ENCODE measurements at places on chromosomes 6 and 20.

DNA sequence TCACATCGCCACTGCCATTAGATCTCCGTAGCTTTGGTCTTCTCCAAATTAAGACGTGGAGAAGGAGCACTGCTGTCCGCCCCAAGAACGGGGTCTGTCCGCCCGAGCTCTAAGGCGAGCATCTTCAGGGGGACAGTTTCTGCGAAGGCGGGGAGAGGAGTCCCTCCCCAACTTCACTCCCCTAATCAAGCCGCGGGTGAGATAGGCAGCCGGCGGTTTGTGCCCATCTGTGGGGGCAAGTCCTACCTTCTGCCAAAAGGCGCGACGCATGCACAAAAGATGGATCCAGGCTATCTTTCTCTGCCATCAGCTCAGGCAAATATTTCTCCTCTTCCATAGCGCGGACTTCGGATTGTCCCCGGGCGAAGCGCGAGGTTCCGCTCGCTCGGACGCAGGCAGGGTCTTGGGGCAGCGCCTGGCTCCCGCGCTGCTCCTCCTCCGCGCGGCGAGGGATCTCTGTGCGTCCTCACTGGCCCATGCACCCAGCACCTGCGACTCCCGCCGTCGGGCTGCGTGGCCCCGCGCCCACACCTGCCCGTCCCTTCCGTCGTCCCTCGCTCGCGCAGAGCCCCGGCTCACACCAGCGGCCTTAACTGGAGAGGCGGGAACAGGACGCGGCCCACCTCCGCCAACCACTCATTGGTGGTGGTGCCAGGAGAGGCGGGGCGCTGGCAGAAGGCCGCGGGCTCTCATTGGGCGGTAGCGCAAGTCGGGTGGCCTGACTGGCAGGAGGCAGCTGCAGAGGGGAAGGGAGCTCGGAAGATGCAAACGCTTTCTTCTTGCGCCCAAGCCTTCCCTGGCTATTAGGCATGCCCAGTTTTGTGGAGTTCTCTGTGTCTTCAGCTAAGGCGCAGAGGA is at the start of gene KHDRBS2:
TSS of gene KHDRBS2 (minus strand) at position 614 of the 858 bp plus-strand sequence.
- DNase-seq, result peak; percentile 5

- DNase-seq, result no peak
Measured at GRCh38 chr6:148799647-148800046, 52.8 kb downstream of the UST start.

DNA sequence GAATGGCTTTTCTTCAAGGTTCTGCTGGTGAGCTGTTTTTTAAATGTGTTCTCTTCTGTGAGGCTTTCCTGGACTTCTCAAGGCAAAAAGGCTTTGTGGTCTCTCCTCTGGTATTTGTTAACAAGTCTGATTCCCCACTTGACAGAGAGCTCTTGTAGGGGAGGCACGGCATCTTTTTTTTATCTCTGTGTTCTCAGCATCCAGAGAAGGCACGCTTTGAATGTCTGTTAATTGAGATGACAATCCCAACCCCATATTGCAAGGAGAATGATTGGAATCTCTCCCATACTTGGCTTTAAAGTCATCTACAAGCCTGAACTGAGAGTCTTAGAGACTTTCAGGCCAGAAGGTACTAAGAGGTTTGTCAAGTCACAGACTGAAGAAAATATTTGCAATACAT is 22.6 kb downstream of the EDN1 start:
- DNase-seq, result no peak

DNA sequence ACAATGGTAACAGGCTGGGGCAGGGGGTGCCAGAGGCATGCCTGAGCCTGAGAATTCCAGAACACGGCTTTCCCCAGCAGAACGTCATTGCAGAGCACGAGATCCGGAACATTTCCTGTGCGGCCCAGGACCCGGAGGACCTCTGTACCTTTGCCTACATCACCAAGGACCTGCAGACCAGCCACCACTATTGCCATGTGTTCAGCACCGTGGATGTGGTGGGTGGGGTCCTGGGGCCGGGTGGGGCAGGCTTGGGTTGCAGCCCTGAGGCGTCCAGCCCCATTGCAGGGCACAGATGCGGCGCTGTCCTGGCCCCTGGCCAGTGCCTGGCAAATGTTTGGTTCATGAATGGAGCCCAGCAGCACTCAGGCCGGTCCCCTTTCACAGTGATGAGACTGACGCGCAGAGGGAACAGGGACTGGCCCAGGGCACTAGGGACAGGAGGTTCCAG is 57.1 kb downstream of the TCP11 start:
- DNase-seq, result no peak

DNA sequence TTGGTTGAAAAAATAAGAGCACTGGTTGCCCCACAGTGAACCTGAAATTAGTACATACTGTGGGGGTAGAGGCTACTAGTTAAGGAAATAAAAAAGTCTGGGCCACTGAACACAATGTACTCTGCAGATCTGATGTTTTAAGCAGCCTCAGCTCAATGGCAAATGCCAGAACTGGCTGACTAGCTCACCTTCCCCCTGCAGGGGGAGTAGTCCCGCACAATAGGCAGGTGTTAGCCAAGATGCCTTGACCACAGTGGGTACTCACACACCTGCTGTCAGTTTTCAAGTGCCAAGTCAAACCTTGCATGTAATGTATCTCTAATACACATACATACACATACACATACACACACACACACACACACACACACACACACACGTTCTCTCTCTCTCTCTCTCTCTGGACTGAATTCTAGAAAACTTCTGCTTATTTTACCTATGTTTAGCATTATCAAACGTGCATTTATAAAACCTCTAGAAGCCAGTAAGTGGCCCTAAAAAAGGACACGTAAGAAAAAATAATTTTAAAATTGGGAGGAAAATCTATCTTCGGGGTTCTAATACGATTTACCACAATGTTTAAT is 36.1 kb downstream of the GMDS start:
- peak; percentile 17 for DNase-seq

- peak; percentile 45 for DNase-seq
Measured at GRCh38 chr20:44109951-44110361, 77.0 kb downstream of the JPH2 start.

- DNase-seq, result no peak
Measured at GRCh38 chr6:42440027-42440426, 11.7 kb downstream of the TRERF1 start.

DNA sequence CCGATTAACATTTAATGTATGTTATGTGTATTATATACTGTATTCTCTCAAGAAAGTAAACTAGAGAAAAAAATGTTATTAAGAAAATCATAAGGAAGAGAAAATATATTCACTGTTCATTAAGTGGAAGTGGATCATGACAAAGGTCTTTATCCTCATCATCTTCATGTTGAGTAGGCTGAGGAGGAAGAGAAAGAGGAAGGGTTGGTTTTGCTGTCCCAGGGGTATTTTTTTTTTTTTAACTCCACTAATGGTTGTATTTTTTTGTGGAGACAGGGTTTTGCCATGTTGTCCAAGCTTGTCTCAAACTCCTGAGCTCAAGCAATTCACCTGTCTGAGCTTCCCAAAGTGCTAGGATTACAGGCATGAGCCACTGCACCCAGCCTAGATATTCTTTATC is 11.0 kb downstream of the ECT2L start:
- DNase-seq, result no peak

- no peak for DNase-seq
Measured at GRCh38 chr20:40562031-40562430, 127.0 kb downstream of the MAFB start.

GRCh38 chr6:108707328-108707976 is 140.8 kb upstream of the ARMC2 start:
- DNase-seq, result peak; percentile 57

- DNase-seq, result no peak
Measured at GRCh38 chr6:135993361-135993760, 141.9 kb downstream of the PDE7B start.

DNA sequence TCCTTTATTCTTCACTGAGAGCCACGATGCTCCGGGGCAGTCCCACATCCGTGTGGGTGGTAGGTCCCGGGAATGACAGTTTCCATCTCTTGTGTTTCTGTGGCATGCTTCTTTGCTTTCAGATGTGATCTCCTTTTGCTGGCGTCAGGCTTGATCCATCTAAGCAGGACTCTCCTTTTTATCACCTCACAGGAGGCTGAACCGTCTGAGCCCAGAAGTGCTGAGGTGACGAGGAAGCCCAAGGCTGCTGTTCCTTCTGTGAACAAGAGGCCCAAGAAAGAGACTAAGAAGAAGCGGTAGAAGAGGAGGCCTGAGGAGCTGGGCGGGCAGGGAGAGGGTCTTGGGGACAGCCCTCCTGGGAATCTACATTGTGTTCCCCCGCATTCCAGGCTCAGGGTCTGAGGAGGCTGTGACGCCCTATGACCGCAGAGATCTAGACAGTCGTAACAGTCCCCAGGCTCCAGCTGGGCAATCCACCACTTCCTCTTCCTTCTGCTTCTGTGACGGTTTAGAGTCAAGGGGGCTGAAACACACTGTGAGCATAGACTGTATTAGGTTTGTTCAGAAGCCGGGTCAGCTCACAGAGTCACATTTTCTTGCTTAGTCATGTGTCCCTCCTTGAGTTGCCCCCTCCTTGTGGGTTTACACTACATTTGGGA is 26.8 kb downstream of the MANBAL start:
- no peak for DNase-seq

DNA sequence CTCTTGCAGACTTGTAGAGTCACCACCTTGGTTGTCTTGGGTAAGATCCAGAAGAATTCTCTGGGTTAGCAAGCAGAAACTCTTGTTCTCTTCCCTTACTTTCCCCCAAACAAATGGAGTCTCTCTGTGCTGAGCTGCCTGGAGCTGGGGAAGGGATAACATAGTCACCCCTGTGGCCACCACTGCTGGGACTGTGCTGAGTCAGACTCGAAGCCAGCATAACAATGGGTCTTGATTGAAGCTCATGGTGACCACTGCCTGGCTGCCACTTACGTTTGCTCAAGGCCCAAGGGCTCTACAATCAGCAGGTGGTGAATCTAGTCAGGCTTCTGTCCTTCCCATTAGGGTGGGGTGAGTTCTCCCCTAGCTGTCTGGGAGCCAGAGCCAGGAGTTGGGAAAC is 15.4 kb upstream of the ERVFRD-1 start:
- DNase-seq, result peak; percentile 31

DNA sequence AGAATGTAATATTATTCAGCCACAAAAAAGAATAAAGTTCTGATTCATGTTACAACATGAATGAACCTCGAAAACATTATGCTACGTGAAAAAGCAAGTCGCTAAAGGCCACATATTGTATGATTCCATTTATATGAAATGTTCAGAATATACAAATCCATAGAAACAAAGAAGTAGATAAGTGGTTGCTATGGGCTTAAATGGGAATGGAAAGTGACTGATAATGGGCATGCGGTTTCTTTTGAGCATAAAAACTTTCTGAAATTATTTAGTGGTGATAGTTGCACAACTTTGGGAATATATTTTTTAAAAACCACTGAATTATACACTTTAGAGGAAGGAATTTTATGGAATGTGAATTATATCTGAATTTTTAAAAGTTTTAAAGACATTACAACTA is 33.4 kb upstream of the TCP11 start:
- no peak for DNase-seq

DNA sequence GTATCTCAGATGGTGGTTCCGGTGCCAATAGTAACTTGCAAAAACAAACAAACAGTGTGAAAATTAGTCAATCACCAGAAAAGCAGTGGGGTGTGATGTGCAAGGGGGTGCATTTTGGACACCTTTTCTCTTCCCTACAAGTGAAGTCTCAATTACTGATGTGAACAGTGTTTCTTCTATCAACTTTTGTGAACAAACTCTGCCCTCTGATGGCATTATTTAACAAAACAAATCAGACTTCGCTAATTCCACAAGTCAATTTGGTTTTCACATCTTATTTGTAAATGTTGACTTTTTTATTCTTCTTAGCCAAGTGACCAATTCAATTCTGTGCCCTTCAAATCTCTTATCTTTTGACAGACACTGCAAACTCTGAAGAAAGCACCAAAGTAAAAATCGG is 212.2 kb downstream of the UST start:
- no peak for DNase-seq

GRCh38 chr6:40569162-40569910 is 17.8 kb downstream of the LRFN2 start:
- DNase-seq, result no peak

Data from dermis microvascular lymphatic vessel endothelial cell (primary cell).